ENCODE measurements at places on chromosomes 11 and 22. TPM values are rescaled to one million over a fixed set of nuclear protein-coding genes. Genes with fewer than 3 reads are reported as not detected.

TRIM48 gene
- total RNA-seq: not detected

- peak overlapping the region; percentile 38 for H3K27ac ChIP-seq
- no peak for DNase-seq
- no peaks in the 10 kb centered on the region for H3K27me3 ChIP-seq
- H3K36me3 ChIP-seq: peaks cover 51% of the 10 kb centered on the region
Observed at GRCh38 chr11:59641156-59641555, 25.6 kb upstream of the OSBP start.

- peaks cover 4% of the 10 kb centered on the region for H3K4me1 ChIP-seq
- no peak for DNase-seq
- peaks cover 12% of the 10 kb centered on the region for H3K27me3 ChIP-seq
- H3K27ac ChIP-seq: no peak overlapping the region
- H3K36me3 ChIP-seq: no peaks in the 10 kb centered on the region
- no peak overlapping the region for H3K4me3 ChIP-seq
Observed at GRCh38 chr11:18259259-18259658, 6.8 kb upstream of the SAA1 start.

GRCh38 chr22:38267086-38267485, 5.7 kb downstream of the TMEM184B start:
- peaks cover 41% of the 10 kb centered on the region for H3K4me1 ChIP-seq
- H3K27me3 ChIP-seq: no peaks in the 10 kb centered on the region
- DNase-seq: peak; percentile 43
- peak overlapping the region; percentile 55 for H3K4me3 ChIP-seq

GRCh38 chr22:49517667-49518185, 309.9 kb downstream of the BRD1 start:
- no peak overlapping the region for H3K27ac ChIP-seq
- H3K36me3 ChIP-seq: peaks cover 7% of the 10 kb centered on the region
- no peaks in the 10 kb centered on the region for H3K4me1 ChIP-seq
- H3K4me3 ChIP-seq: no peak overlapping the region
- no peak for DNase-seq

GRCh38 chr11:13480198-13480597, 15.6 kb downstream of the PTH start:
- H3K4me1 ChIP-seq: no peaks in the 10 kb centered on the region
- H3K27me3 ChIP-seq: peaks cover 21% of the 10 kb centered on the region
- H3K27ac ChIP-seq: no peak overlapping the region
- H3K4me3 ChIP-seq: no peak overlapping the region
- no peaks in the 10 kb centered on the region for H3K36me3 ChIP-seq

HPX gene
- 1.3 TPM for total RNA-seq

SYT7 gene
- not detected for total RNA-seq
